Stomach (tissue), 19 donors: ENCODE measurements at places on chromosomes 5 and 9.

GRCh38 chr9:68546596-68547390 lies 6.1 kb upstream of the TMEM252 start:
- H3K27ac ChIP-seq: peak overlapping the region; percentile 84
- no peak for DNase-seq
- H3K4me3 ChIP-seq: no peak overlapping the region
- H3K27me3 ChIP-seq: no peaks in the 10 kb centered on the region
- H3K4me1 ChIP-seq: peaks cover 14% of the 10 kb centered on the region

DNA sequence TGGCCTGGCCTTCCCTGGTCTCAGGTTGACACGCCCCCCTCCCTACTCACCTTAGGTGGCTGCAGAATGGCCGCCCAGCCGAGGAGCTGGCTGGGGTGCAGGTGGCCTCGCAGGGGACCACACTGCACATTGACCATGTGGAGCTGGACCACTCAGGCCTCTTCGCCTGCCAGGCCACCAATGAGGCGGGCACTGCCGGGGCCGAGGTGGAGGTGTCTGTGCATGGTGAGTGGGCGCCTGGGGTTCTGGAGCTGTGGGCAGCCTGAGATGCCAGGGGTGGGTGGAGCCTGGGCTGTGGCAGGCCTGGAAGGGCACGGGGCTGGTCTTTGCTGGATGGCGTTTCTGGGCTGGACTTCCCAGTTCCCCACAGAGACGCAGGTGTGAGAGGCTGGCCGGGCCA lies 88.7 kb upstream of the ASS1 start:
- H3K4me1 ChIP-seq: peaks cover 9% of the 10 kb centered on the region
- H3K36me3 ChIP-seq: no peaks in the 10 kb centered on the region
- H3K4me3 ChIP-seq: no peak overlapping the region
- no peaks in the 10 kb centered on the region for H3K27me3 ChIP-seq

GRCh38 chr9:28598408-28598807 lies 1025.1 kb upstream of the C9orf72 start:
- H3K36me3 ChIP-seq: no peaks in the 10 kb centered on the region
- H3K4me1 ChIP-seq: no peaks in the 10 kb centered on the region
- no peaks in the 10 kb centered on the region for H3K27me3 ChIP-seq
- no peak overlapping the region for H3K4me3 ChIP-seq
- DNase-seq: no peak

DNA sequence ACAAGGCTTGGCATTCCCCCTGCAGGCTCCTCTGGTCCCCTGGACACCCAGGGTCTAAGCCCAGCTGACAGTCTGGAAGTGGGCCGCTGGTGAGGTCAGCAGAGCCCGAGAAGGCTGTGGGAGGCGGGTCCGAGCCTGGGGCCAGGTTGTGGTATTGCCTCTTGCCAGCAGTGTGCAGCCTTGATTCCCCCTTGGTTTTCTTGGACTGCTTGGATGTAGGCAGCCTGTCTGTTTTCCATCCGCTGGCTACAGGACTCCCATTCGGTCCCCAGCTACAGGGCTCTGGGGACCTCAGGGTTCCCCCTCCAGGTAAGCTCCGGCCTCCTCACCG lies 1.6 kb downstream of the AIF1L start:
- DNase-seq: no peak
- no peaks in the 10 kb centered on the region for H3K36me3 ChIP-seq
- peaks cover 23% of the 10 kb centered on the region for H3K27me3 ChIP-seq
- H3K4me3 ChIP-seq: peak overlapping the region; percentile 6

DNA sequence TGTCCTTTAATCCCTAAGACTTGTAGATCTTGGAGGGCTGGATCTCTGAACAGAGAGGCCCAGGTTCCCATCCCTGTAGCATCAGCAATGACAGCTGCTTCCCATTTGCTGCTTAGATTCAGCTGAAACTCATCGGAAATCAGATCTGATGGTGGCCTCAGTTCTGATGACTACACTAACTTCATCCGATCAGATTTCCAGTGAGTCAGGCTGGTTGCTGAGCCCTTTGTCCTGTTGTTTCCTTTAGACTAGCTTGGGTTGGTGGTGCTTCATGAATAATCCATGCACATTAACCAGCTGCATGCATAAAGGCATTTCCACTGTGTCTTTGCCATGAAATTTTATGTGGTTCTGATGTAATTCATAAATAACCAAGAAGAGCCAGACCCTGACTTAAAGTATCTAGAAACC lies 195.2 kb upstream of the TUT7 start:
- no peak overlapping the region for H3K4me3 ChIP-seq
- H3K27ac ChIP-seq: no peak overlapping the region
- no peak for DNase-seq
- no peaks in the 10 kb centered on the region for H3K27me3 ChIP-seq
- peaks cover 5% of the 10 kb centered on the region for H3K4me1 ChIP-seq

DNA sequence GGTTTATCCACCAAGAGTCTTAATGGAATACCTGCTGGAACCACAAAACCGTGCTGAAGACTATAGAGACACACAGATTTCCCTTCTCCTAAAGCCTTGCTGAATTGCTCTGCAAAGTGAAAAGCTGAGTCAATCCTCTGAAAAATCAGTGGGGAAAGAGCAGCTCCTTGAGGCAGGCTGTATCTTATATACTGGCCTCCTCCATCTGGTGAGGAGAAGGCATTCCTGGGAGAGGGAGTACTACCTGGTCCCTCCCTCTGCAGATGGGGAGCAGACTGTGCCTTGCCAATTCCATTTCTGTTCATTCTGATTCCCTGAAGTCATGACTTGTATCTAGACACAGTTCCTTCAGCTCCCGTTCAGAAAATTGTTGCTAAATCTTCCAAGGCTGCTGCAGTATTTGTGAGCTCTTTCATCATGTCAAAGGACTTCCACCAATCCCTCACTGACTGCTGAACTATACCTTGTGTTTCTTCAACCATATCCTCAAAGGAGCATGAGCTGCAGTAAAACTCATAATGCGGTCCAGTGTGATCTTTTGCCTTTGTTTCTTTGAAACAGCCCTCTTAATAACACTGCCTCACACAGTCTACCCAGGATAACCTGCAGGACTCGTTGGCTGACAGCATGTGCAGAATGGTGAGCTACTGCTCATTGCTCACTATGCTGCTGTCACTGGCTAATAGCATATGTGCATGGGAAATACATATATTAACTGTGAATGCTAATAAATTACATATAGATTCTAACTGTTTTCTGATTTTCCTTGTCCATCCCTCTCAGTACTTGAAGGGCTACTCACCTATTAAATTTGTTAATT lies 84.5 kb downstream of the FOXD1 start:
- no peak overlapping the region for H3K27ac ChIP-seq
- H3K4me3 ChIP-seq: no peak overlapping the region
- no peak for DNase-seq
- H3K36me3 ChIP-seq: no peaks in the 10 kb centered on the region
- H3K27me3 ChIP-seq: peaks cover 4% of the 10 kb centered on the region

GRCh38 chr5:73273379-73274050 lies 100.5 kb downstream of the TMEM174 start:
- no peaks in the 10 kb centered on the region for H3K36me3 ChIP-seq
- H3K27me3 ChIP-seq: peaks cover 4% of the 10 kb centered on the region
- DNase-seq: no peak
- H3K4me1 ChIP-seq: no peaks in the 10 kb centered on the region
- H3K27ac ChIP-seq: no peak overlapping the region

- no peaks in the 10 kb centered on the region for H3K27me3 ChIP-seq
- H3K4me3 ChIP-seq: no peak overlapping the region
- DNase-seq: peak; percentile 58
Observed at GRCh38 chr5:139574641-139575312, 13.6 kb downstream of the UBE2D2 start.

DNA sequence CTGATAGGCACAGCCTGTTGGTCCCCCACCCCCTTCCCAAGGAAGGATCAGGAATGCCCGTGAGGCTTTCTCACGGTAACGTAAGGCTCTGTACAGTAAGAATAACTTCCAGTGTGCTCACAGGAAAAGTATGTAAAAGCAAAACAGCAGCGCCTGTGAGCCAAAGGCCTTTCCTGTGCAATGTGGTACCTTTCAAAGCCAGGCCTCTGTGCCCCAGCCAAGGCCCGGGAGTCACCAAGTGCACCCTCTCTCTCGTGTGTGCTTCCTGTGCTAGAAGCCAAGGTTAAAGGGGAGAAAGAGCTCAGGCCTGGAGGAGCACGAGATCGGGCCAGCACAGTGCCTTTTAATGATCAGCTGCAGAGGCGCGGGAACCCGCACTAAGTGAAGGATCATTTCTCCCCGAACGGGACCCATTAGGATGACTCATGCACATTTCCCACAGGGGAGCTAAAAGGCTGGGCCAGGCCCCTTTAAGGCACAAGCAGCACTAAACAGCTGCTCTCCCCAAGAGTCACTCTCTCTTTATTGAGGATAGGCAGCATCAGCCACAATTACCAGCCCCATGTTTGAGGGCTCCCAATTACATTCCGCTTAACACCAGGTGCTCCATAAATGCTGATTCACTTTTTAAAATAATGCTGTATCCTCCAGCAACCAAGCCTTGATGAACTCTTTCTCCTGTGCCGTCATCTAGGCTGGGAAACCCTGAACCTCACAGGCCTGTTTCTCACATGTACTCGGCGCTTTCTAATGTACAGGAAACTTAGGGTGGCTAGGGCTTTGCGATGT lies 42.8 kb downstream of the SHB start:
- peak overlapping the region; percentile 78 for H3K27ac ChIP-seq
- H3K36me3 ChIP-seq: no peaks in the 10 kb centered on the region

DNA sequence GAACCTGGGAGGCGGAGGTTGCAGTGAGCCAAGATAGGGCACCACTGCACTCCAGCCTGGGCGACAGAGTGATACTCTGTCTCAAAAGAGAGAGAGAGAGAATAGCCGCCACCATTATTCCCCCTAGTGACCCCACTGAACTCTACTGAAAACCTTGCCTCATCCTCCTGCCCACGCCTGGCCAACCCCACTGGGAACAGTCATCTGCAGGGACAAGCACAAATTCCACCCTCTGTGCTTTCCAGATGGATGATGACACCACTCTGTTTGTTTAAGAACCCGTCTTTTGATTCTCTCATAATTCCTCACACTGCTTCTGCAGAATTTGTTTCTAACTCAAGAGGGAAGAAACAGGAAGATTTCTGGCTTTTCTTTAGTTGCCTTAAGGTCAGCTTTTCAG lies 12.2 kb downstream of the BHMT2 start:
- no peak for DNase-seq
- no peaks in the 10 kb centered on the region for H3K36me3 ChIP-seq
- H3K4me1 ChIP-seq: no peaks in the 10 kb centered on the region
- H3K4me3 ChIP-seq: no peak overlapping the region
- H3K27me3 ChIP-seq: no peaks in the 10 kb centered on the region

DNA sequence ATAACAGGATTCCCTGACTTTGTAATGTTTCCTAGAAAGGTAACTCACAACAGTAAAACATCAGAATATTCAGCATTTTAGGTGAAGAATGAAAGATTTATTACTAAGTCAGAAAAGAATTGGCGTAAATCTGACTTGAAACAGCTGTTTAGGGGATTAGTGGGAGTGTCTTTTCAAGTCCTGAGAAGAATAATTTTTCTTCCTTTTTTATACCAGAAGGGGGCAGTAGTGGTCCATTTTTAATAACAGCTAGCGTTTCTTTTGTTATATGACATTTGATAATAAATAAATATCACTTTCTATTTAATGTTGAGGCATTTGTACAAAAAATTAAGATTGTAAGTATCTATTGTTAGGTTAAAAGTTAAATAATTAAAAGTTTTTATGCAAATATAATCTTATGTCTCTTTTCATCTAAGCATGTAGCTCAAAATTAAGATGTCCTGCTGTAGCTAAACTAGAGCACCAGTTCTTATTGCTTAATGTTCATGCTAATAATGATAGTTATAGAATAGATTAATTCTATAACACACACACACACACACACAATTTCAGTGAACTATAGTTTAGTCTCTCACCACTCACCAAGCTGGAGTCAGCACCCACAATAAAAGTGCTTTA lies 258.7 kb upstream of the ARRDC3 start:
- peaks cover 5% of the 10 kb centered on the region for H3K4me1 ChIP-seq
- H3K27ac ChIP-seq: no peak overlapping the region
- H3K27me3 ChIP-seq: no peaks in the 10 kb centered on the region
- no peak for DNase-seq

GRCh38 chr5:137245438-137245837 lies 253.7 kb downstream of the SPOCK1 start:
- H3K36me3 ChIP-seq: no peaks in the 10 kb centered on the region
- no peaks in the 10 kb centered on the region for H3K4me1 ChIP-seq
- DNase-seq: no peak
- no peak overlapping the region for H3K27ac ChIP-seq
- H3K27me3 ChIP-seq: no peaks in the 10 kb centered on the region
- no peak overlapping the region for H3K4me3 ChIP-seq

DNA sequence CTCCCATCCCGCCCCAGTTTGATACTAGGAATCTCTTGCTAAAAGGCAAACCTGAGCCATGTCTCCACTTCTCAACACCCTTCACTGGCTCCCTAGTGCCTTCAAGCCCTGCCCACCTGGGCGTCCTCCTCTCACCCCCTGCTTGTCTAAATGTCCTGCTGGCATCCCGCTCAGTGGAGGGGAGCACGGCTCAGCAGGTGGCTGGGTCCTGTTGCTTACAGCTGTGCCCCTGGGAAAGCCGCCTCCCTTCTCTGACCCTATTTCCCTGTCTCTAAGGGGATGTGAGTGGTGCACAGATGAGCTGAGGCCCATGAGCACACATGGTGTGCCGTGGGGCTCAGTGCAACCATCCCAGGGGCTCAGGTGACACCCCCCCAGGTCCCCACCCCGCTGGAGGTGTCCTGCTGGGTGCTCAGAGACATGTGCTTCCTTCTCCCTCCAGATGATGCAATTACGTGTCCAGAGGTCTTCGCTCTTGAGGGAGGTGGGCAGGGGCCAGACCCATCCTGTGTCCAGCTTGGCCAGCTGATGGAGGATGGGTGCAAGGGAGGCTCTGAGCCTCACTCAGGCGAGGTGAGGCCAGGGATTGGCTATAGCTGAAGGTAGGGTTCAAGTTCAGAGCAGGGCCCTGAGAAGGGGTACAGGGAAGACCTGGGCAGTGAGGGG lies 24.1 kb downstream of the FLT4 start:
- no peaks in the 10 kb centered on the region for H3K36me3 ChIP-seq
- H3K27me3 ChIP-seq: peaks cover 34% of the 10 kb centered on the region
- H3K4me1 ChIP-seq: no peaks in the 10 kb centered on the region
- H3K4me3 ChIP-seq: no peak overlapping the region

- H3K4me3 ChIP-seq: no peak overlapping the region
- H3K27ac ChIP-seq: no peak overlapping the region
- H3K27me3 ChIP-seq: no peaks in the 10 kb centered on the region
- H3K36me3 ChIP-seq: no peaks in the 10 kb centered on the region
- no peak for DNase-seq
- H3K4me1 ChIP-seq: peaks cover 13% of the 10 kb centered on the region
Observed at GRCh38 chr9:35956651-35957050, 1.3 kb downstream of the OR2S2 start.

DNA sequence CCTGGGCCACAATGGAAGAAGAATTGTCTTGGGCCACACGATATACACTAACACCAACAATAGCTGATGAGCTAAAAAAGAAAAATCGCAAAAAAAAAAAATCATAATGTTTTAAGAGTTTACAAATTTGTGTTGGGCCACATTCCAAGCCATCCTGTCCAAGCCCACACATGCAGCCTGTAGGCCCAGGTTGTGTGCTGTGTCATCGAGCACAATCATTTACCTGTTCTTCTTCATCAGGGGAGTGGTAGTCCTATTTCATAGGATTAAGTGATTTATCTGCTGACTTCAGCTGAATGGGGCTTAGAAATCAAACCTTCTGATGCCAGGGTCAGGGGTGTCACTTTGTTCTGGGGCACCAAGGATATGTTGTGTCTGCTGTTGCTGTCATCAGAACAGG lies 44.6 kb upstream of the ELL2 start:
- H3K27me3 ChIP-seq: no peaks in the 10 kb centered on the region
- H3K4me1 ChIP-seq: no peaks in the 10 kb centered on the region
- no peak overlapping the region for H3K4me3 ChIP-seq
- H3K36me3 ChIP-seq: no peaks in the 10 kb centered on the region
